ENCODE measurements at places on chromosomes 7 and 10.

DNA sequence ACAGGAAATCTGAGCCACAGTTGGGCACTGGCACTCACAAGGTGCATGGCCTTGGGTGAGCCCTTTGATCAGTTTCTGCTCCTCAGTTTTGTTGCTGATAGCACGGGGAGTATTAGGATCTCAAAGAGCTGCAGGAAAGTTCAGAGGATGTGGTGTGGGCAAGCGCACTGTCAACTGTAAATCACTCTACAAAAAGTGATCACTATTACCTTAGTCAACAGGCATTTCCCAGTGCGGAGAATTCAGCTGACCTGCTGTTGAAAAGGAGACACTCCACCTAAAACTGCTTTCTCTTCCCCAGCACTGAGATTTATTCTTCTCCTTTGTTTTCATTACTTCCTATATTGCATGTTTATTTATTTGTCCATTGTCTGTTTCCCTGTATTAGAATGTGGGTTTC, 331.0 kb downstream of the PRPF18 start:
- DNase-seq: no peak

GRCh38 chr7:15215616-15216015, 313.1 kb upstream of the DGKB start:
- no peak for DNase-seq

- DNase-seq: no peak
Observed at GRCh38 chr7:108890862-108891261, 321.2 kb downstream of the DNAJB9 start.

- DNase-seq: no peak
Observed at GRCh38 chr10:118913825-118914224, 115.7 kb upstream of the NANOS1 start.

GRCh38 chr10:119812684-119813083, 60.0 kb downstream of the MCMBP start:
- DNase-seq: no peak

GRCh38 chr10:60570272-60570865, 180.7 kb upstream of the ANK3 start:
- DNase-seq: no peak
